ENCODE measurements at places on chromosomes 4 and X. TPM values are rescaled to one million over a fixed set of nuclear protein-coding genes. Genes with fewer than 3 reads are reported as not detected.

The EFNB1 gene
- polyA plus RNA-seq = 5.4 TPM

The PGRMC1 gene
- 43.6 TPM for polyA plus RNA-seq

The ERVMER34-1 gene
- not detected for polyA plus RNA-seq

The CDX4 gene
- polyA plus RNA-seq = not detected

The RHOXF2B gene
- not detected for polyA plus RNA-seq

The RAB9A gene
- 30.8 TPM for polyA plus RNA-seq

The CLDN22 gene
- polyA plus RNA-seq = not detected

The PAQR3 gene
- 2.7 TPM for polyA plus RNA-seq

The NEUROG2 gene
- polyA plus RNA-seq = not detected

The BRS3 gene
- polyA plus RNA-seq = not detected

The FGFBP1 gene
- not detected for polyA plus RNA-seq

The CXCL8 gene
- polyA plus RNA-seq = 604 TPM

The PDZD11 gene
- 18.9 TPM for polyA plus RNA-seq

The FATE1 gene
- polyA plus RNA-seq = not detected

The VAMP7 gene
- 67.5 TPM for polyA plus RNA-seq

The IL1RAPL2 gene
- not detected for polyA plus RNA-seq

The FMR1NB gene
- not detected for polyA plus RNA-seq

Data from CD14-positive monocyte (primary cell).